Activated CD4-positive, alpha-beta T cell treated with anti-CD3 and anti-CD28 coated beads, Interleukin-2, amount 50 U/mL, for 48 hours (primary cell): ENCODE measurements at places on chromosomes 3 and 15.

GRCh38 chr3:16050641-16051467 lies 123.6 kb upstream of the GALNT15 start:
- no peak for DNase-seq

GRCh38 chr15:70098461-70099166 lies 897 bp upstream of the TLE3 start:
- peak; percentile 26 for DNase-seq

DNA sequence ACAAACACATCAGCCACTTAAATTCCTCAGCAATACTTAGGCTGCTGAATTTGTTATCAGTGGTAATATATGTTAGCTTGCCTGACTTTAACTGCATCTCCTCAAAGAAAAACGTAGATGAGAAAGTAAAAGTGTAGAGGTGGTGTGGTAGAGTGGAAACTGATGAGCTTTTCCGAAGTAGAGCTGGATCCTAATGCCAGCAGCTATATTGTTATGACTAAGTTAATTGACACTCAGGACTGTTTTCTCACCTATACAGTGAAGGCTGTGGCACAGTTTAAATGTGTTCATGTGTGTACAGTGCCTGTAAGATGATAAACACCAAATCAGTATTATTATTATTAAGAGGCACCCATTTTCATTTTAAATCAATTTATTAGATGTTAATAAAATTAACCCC lies 174.9 kb downstream of the TNIK start:
- DNase-seq = no peak

- no peak for DNase-seq
Measured at GRCh38 chr3:75089841-75090240, 475.4 kb upstream of the CNTN3 start.

DNA sequence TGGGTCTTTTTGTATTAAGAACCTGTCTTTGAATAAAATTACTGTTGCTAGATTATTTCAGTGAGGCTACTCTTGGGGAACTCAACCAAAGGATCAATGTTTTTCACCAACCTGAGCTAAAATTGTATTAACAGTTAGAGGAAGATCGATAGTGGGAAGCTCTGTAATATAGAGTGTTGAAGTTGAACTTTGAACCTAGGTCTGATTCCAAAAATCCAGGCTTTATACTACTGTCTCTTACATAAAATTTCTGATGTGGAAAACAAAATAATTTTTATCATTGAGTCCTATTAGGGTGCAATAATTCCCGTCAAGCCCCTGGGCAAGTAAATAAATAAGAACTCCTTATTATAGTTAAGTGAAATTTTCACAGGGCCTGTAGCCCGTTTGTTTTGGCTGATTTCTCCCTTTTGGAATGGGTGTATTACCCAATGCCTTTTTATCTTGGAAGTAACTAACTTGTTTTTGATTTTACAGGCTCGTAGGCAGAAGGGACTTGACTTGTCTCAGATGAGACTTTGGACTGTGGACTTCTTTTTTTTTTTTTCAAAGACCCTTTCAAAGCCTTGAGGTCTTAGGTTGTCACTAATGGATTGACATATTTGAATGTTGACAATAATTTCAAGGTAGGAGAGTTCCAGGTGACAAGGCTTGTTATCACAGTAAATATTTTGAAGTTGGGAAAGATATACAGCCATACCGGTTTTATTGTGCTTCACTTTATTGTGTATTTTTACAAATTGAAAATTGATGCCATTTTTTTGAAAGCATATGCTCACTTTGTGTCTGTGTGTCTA lies 276.1 kb downstream of the NFKBIZ start:
- DNase-seq = no peak

DNA sequence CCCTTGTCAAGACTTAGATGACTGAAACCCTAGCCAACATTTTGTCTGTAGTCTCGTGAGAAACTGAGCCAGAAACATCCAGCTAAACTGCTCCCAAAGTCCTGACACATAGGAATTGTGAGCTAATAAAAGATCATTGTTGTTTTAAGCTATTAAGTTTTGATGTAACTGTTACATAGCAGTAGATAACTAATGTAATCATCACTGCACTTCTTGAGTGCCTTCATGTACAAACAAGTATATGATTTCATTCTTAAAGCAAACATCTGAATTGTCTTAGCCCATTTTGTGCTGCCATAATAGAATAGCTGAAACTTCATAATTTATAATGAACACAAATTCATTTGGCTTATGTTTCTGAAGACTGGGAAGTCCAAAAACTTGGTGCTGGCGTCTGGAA lies 87.3 kb downstream of the NSUN3 start:
- DNase-seq = no peak

DNA sequence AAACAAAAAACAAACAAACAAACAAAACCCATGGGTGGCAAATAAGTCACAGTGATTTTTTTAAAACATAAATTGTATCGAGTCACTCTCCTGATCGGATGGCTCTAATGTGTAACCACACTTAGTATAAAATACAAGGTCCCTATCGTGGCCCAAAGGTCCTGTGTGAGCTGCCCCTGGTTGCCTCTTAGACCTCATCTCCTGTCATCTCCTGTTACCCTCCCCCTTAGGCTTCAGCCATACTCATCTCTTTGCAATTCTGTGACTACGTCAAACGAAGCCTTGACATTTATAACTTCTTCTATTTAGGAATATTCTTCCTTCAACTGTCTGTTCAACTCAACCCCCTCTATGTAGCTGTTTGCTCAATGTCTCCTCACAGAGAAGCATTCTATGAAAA lies 43.9 kb upstream of the TTBK2 start:
- DNase-seq = no peak
